ENCODE measurements at places on chromosomes 5 and 9.

DNA sequence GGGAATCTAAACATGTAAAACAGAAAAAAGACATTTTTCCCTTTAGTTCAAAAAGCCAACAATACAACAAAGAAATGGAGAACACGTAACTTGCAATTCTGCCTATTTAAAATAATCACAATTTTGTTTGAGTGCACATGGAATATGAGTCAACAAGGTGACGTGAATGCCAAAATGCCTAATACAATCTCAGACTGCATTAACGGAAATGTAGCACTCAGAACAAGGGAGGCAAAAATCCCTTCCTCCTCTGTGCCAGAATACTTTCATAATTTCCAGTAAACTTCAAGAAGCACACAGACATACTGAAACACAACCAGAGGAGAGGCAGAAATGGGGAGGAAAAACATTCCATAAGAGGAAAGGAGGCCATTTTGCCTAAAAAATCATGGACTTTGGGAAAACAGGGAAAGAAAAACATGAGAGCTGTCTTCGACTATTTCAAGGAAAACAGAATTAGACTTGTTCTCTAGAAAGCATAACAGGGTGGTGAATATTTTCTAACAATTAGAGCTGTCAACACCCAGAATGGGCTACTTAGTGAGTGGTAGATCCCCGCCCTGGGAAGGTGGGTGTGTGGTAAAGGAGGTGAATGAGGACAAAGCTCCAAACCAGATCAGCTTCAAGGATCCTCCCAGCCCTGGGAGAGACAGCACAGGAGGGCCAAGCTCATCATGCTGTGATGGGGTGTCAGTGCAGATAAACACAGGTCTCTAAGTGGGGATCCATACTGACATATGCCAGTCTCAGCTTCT is 48.2 kb downstream of the ABCA1 start:
- DNase-seq: no peak

DNA sequence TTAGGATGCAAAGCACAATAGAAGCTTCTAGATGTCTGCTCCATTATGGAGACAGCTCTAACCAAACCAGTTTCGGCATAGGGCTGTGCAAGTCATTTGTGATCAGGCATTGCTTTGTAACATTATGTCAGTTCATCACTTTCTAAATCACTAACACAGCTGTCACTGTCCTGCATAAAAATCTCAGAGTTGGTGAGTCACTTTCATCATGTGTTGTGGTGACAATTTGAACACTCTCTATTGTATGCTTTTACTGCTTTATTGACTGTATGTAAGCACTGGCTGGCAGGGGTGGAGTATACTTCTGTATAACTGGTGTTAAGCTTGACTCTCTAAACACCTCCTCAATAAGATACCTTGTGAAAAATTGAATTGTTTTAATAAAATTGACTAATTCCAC is 77.9 kb downstream of the SLCO4C1 start:
- no peak for DNase-seq

GRCh38 chr5:181173420-181174342 is 26.3 kb downstream of the OR2V2 start:
- DNase-seq: no peak

DNA sequence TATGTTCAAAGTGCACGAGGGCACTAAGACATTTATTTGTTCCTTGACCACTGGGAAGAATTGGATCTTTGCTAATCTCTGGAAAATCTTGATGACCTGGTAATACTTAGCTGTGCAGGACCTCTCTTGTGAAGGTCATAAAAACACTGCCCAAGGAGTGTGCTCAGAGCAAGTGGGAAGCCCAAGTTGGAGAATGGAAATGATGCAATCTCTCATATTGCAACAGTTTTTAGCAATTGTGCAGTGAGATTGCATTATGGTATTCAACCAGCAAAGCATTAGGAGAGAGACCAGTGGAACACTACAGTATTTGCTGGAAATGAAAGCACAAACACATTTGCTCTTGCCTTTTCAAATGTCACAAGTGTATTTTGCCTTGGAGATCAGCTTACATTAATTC is 34.5 kb downstream of the TXNDC8 start:
- DNase-seq: no peak

DNA sequence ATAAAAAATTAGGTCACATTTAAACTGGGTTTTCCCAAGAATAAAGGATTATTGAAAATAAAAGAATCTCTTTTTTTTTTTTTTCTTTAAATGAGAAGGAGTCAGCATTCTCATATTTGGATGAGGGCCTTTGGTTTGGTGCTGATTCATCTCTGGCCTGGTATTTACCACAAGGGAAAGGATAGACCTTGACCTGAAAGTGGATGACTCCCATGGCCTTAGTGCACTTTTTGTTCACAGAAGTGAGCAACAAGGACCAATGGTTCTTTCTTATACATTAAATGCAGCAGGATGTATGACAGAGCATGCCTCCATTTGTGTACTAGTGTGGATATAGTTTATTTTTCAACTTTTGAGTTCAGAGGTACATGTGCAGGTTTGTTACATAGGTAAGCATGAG is 6.9 kb downstream of the YTHDC2 start:
- no peak for DNase-seq

GRCh38 chr9:114887963-114888362 is 42.4 kb downstream of the TNFSF8 start:
- no peak for DNase-seq

Measured in left renal cortex interstitium (tissue), 4 donors.